ENCODE measurements at places on chromosomes 3 and 15.
A peak's percentile ranks its signal among the peaks of the same experiment; 100 is the strongest.

GRCh38 chr15:32910839-32911238 lies 193.0 kb downstream of the GREM1 start:
- DNase-seq = no peak

GRCh38 chr3:29382409-29382808 lies 101.5 kb downstream of the RBMS3 start:
- no peak for DNase-seq

DNA sequence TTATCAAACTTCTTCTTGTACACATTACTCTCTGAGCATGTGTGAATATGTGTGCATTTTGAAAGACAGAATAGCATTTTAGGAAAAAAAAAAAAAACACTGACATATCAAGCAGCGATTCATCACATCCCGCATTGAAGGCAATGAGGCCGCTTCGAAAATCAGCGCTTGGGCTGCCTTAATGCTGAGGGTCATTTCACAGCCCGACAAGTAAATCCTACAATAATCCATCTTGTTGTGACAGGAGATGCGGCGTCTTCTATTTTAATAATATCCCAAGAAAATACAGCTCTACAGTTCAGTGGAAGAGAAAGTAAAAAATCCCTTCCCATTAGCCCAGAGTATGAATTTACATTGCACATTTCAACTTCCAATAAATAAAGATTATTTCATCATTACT lies 389.2 kb upstream of the GRM7 start:
- DNase-seq = no peak

DNA sequence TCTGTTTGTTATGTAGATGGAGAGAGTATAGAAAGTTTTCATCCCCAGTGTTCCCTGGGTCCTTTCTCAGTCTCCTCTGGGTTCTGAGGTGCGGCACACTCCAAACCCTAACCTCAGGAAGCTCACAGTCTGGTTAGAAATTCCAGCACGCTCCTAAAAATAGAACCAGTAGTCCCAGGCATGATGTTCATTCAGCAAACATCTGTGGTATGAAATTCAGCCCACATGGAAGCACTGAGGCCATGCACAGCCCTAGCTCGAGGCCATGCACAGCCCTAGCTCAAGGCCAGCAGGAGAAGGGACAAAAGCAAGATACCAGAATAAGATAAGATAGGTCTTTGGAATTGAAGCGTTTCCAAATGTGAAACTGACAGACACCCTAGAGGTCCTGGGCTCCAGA lies 82.3 kb upstream of the OXTR start:
- DNase-seq = no peak

DNA sequence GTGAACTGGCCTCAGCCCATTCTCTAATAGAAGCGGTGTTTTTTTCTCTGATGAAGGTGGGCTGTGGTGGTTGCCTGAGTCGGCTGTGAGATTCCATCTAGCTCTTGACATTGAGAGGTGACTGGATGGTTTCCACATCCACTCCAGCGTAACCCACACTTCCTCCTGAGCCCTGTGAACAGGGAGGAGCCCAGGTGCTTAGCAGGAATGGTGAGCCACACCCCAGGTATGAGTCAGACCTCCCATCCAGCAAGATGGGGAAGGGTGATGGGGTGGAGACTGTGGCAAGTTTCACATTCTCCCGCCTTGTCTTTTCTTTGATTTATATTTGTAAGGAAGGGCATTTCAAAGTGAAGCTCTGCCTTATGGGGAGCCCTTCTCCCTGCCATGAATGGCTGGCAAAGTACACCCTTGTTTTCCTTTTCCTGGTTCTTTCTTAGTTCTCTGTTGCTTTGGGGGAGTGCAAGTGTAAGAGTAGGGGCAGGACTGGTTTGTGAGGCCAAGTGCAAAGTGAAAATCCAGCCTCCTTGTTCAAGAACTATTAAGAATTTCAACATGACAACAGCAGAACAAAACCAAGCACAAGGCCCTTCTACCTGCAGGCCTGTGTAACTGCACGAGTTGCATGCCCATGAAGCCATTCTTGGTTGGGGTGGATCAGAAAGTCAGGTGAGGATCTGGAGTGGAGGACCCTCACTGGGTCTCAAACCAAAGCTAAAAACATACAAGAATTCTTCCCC lies 4.6 kb upstream of the TPRG1 start:
- no peak for DNase-seq

- no peak for DNase-seq
Observed at GRCh38 chr15:58438111-58438510, 6.3 kb downstream of the LIPC start.

DNA sequence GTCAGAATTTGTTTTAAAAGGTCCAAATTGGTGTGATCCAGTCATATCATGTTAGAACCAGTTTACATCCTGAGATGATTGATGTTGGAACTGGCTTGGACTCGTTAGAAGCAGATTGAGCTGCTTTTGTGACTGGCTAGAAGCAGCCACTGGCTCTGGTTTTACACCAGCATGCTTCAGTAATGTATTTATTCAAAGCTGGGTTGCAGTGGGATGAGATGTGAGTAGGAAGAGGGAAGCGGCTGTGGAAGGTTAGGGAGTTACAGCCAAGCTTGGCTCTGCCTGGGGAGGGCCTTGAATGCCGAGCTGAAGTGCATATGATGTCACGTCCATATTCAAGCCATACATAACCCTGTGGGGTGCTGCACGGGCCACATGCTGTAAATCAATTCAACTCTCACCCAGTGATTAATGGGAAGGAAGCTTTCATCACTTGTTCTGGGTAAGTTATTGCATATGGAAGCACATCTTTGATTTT lies 104.0 kb upstream of the SMAD3 start:
- no peak for DNase-seq

GRCh38 chr3:159953325-159954085 lies 35.1 kb upstream of the IL12A start:
- DNase-seq = no peak

GRCh38 chr3:79378064-79378463 lies 389.7 kb downstream of the ROBO1 start:
- DNase-seq = no peak

- no peak for DNase-seq
Observed at GRCh38 chr3:195025056-195025883, 245.7 kb downstream of the XXYLT1 start.

DNA sequence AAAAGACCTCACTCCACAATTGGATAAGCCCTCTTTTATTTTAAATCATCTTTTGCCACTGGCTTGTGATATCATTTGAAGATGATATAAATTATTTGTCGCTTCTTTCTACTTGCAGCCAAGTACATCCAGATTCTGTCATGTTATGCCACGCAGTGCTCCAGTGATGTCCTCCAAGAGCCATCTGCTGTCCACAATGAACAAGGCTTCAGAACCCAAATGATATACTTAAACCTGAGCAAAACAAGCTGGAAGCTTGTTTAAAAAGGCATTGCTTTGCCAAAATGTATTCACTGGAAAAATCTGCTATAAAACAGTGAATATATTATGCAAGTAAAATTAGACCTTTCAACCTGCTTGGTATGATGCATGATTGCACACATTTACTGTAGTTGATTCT lies 58.8 kb upstream of the ARL6 start:
- DNase-seq = no peak

DNA sequence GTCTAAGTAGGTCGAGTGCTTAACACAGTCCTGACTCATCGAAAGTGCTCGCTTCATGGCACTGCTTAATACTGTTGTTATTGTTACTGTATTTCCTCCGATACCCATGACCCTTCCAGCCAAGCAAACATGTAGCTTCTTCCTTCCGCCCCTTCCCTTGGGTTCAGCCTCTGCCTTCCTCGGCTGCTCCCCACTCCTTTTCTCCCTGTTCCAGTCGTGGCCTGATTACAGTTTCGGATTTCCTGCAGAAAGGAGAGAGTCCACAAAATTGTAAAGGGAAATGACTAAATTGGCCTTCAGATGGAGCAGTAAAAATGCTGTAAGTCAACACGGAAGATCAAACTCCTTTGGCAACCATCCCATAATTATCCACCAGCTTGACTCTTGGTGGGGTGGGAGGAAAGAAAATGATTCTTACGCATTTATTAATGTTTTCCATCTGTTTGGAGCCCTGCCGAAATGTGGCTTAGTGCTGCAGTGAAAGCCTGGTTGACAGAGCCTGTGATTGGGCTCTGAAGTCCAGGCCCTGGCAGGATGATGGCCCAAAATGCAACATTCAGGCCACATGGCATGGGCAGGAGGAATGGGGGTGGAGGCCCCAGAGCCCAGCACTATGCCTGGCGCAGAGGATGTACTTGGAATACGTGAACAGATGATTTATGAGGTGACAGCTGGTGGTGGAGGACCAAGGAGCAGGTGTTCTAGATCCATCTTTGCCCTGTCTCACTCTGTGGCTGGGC lies 37.6 kb downstream of the FAM3D start:
- peak; percentile 58 for DNase-seq

- peak; percentile 6 for DNase-seq
Observed at GRCh38 chr3:159586571-159587202, 401.9 kb upstream of the IL12A start.

- no peak for DNase-seq
Observed at GRCh38 chr15:69997813-69998212, 99.9 kb downstream of the TLE3 start.

DNA sequence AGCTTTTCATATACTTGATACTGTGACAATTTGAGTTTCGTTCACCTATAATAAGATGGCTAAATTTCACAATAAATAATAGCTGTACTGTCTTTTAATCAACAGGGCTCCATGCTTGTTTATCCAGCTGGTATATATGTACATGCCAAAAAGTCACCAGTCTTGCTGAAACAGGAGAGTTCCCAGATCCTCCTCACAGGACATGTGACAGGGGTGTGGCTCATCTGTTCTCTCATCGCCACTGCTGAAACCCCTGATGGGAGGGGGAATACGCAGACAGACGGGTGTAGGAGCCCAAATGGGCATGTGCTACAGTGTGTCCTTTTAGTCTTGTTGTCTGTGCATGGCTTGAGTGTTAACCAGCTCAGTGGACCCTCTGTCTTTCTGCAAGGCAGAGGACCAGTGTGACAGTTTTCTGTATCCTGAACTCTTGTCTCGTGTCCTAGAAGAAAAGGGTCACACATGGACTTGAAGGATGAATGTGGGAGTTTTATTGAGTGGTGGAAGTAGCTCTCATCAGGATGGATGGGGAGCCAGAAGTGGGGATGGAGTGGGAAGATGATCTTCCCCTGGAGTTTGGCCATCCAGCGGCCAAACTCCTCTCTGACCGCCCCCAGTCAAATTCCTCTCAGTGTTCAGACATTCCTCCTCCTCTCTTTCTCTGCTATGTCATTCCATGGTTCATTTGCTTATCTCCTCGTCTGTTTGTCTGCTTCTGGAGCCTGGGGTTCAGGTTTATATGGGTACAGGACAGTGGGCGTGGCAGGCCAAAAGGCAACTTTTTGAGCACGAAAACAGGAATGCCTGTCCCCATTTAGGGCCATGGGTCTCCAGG lies 113.1 kb upstream of the NECTIN3 start:
- no peak for DNase-seq

DNA sequence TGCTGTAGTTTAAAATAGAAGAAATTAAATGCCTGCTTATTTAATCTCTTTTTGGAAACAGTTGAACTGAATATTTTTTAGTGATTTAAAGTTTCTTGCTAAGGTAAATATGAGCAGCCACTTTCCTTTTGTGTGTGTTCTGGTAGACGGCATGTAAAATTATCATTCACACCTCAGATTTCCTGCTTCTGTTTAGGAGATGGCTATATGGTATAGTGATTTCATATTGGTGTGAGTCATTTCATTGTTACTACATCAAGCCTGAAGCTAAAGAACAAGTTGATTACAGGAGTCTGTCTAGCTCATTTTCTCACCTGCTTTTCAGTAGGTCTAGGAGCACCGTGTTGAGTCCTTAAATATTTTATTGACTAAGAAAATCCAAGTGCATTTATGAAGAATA lies 2.2 kb downstream of the LRCH3 start:
- DNase-seq = no peak

DNA sequence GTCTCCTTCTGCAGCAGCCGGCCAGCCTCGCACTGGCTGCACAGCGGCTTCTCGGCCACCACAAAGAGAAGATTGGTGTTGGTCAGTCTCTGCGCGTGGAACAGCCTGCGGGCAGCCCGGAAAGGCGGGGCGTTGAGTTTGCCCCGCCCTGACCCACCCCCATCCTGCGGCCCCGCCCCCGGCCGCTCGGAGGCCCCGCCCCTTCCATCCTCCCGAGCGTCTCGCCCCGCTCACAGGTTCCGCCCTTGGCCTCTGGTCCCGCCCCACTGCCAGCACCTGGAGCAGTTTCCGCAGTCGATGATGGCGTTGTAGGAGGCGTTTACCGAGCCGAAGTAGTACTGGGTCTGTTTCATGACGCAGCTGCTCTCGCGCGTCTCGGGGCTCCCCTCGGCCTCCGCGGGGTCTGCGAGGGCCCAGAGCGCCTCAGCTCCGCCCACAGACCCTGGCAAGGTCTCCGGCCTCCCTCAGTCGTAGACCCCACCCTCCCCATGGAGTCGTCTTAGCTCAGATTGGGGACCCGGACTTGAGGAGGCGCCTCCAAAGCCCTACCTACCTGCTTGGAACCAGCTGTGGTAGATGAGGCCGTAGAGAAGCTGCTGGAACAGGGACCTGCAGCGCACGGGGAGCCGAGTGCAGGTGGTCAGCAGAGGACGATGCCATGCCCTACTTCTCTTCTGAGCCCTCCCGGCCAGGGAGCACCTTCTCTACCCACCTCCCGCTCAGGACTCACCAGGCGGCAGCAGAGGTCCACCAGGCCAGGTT lies 5.9 kb upstream of the TMEM115 start:
- DNase-seq = no peak

DNA sequence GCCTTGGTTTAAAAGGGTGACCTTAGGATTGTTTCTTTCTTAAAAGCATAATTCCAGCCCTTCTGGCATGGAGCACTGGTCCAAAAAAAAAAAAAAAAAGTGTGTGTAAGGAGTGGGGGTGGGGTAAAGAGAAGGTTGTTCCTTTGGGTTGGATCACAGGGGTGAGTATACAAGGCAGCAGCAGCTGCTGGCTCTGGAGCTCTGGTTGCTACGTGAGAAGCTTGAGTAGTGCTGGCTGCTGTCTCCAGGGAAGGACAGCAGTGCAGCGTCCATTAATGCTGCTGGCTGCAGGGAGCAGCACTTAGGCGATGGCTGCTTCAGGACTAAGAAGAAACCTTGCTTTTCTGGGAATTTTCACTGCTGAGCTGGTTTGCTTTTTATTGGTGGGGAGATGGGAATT lies 2.3 kb downstream of the SETD5 start:
- peak; percentile 72 for DNase-seq

DNA sequence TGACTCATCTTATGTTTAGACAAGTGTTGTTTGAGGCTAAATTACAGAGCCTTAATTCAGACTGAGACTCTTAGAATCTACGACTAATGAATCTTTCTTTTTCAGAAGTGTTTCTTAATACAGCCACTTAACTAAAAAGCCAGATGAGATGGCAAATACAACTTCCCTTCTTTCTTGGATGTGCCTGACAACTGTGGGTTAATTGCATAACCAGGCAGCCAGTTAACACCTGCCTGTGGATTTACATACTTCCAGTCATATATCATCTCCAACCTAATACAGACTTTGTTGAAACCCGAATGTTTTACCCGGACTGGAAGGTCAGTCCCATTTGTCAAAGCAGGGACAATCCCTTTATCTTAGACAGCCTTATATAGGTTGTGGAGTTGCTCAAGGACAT lies 297.6 kb downstream of the VPS13C start:
- DNase-seq = no peak

- no peak for DNase-seq
Observed at GRCh38 chr3:124115279-124115678, 123.4 kb upstream of the ROPN1 start.

GRCh38 chr3:194225988-194226663 lies 90.2 kb downstream of the HES1 start:
- DNase-seq = no peak

All from left renal pelvis (tissue), 4 donors.